ENCODE measurements at places on chromosomes 6 and 20. TPM values are rescaled to one million over a fixed set of nuclear protein-coding genes. Genes with fewer than 3 reads are reported as not detected.

The FAM162B gene
- polyA plus RNA-seq = 0.71 TPM

The FOXF2 gene
- 8.1 TPM for polyA plus RNA-seq

The OCSTAMP gene
- polyA plus RNA-seq = not detected

The SSTR4 gene
- not detected for polyA plus RNA-seq

The AGPAT4 gene
- polyA plus RNA-seq = 1.4 TPM

The RIMS1 gene
- polyA plus RNA-seq = 0.45 TPM

The E2F1 gene
- polyA plus RNA-seq = 6.7 TPM

The COL12A1 gene
- polyA plus RNA-seq = 9.5 TPM

The KIF25 gene
- 0.10 TPM for polyA plus RNA-seq

The RGS17 gene
- 4.1 TPM for polyA plus RNA-seq

The SCRT2 gene
- polyA plus RNA-seq = not detected

The THEMIS gene
- 0.20 TPM for polyA plus RNA-seq

The LST1 gene
- 2.8 TPM for polyA plus RNA-seq

The BANF2 gene
- not detected for polyA plus RNA-seq

The TRIM40 gene
- polyA plus RNA-seq = not detected

The KHDC1L gene
- not detected for polyA plus RNA-seq

The LKAAEAR1 gene
- 0.09 TPM for polyA plus RNA-seq

The PTPRT gene
- polyA plus RNA-seq = under 0.01 TPM

The MYLK2 gene
- 0.11 TPM for polyA plus RNA-seq

The LINC00237 gene
- not detected for polyA plus RNA-seq
